Esophagus squamous epithelium (tissue), 5 donors: ENCODE measurements at places on chromosomes 12 and 14. TPM values are rescaled to one million over a fixed set of nuclear protein-coding genes. Genes with fewer than 3 reads are reported as not detected.

DNA sequence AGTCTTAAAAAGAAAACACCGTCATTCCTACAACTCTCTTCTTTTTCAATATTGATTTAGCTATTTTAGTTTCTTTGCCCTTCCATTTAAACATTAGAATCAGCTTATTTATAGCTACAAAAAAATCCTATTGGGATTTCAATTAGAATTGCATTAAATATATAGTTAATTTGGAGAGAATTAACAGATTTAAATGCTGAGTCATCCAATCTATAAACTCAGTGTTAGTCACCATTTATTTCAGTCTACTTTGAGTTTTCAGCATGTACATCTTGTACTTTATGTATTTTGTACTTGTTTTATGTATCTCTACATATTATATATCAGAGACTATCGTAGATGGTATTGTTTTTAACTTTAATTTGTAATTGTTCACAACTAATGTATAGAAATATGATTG lies 460.0 kb downstream of the KCNH5 start:
- DNase-seq = no peak

- no peak for DNase-seq
These were observed 18.0 kb upstream of the LDHB start for GRCh38 chr12:21675641-21676040.

DNA sequence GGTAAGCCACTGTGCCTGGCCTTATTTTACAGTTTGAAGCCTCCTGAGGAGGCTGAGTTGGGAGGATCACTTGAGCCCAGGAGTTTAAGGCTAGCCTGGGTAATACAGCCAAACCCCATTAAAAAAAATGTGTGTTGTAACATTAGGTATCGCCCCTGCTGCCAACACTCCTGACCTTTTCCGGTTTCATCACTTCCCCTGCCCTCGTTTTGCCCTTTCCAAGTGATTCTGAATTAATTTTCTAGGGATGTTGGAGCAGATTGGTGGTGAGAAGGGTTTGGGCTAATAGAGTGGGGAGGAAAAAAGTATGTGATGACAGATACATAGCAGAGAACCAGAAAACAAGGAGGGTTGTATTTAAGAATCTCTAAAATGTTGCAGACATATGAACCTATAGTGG lies 25.6 kb upstream of the C12orf71 start:
- no peak for DNase-seq

DNA sequence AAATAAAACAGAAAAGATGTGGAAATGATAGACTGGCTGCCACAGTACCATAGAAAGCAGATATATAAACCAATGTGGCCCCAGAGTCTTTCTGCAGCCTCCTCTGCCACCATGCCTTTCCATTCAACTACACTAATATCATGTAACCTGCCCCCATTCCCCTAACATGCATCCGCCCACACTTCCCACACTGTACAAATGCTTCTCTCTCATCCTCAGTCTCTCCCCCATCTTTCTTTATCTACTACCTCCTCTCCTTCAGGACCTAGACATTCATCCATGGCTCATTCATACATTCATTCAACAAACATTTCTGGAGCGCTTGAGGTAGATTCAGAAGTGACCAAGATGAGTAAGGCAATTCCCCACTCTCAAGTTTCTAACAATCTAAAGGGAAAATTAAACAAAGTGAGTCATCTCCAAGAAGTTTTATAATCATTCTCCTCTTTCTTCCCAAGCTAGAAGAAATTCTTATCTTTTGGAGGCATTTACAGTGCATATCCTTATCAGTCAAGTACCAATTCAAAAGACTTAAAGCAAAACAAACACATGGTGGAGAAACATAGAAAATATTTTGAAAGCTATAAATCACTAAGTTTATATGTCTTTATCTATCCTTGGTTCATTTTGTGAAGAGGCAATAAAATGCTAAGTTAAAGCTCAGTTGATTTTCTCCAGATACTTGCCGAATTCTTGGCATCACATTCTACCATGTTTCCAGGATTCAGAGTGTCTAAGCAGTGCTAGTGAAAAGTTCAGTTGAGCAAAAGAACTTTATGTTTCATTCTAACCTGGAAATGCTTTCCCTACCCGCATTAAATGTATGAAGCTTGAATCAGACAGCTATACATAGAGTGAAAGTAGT lies 70.5 kb upstream of the FRMD6 start:
- no peak for DNase-seq

Gene ARHGEF40
- 10.3 TPM for total RNA-seq
